ENCODE measurements at places on chromosomes 16 and 17.

DNA sequence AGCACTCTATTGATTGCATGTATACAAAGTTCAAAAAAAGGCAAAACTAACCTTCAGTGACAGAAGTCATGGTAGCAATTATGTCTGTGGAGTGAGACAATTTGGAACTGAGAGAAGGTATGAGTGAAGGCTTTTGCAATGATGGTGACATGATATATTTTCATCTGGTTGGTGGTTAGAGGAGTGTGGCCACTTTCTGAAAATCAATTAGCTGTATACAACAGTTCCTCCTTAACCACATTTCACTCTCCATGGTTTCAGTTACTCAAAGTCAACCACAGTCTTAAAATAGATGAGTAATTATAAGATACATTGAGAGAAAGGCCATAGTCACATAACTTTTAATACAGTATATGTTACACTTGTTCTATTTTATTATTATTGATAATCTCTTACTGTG, 26.2 kb downstream of the ADAMTS18 start:
- DNase-seq = no peak

DNA sequence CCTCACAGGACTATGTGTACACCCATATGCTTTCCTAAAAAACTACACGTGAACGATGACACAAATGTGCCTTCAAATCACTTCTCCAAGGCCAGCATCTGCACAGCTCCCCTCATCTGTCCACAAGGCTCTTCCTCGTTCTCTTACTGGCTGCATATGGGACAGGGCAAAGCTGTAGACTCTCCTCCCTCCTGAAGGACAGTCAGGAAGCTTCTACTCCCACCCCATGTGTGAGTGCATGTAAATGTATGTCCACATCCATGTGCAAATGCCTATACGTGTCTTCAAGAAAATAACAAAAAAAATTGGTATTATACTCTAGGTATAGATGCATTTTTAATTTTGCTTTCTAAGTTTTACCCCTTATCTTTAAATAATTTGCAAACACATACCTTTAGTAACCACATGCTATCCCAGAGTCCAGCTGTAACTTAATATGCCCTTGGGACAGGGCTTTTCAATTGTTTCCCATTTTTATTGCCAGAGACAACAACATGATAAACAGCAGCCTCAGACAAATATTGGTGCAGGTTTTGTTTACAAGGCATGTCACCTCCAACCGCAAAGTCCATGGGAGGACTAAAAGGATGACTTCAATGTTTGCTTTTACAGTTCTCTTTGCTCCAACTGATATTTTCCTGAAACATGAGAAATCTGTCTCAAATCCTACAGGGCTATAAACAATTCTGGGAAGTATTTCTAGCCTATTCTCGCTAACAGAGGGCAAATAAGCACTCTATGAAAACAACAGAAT, 31.6 kb upstream of the FAAP100 start:
- no peak for DNase-seq

- DNase-seq = no peak
Observed at GRCh38 chr16:85709766-85710585, 21.2 kb upstream of the GINS2 start.

DNA sequence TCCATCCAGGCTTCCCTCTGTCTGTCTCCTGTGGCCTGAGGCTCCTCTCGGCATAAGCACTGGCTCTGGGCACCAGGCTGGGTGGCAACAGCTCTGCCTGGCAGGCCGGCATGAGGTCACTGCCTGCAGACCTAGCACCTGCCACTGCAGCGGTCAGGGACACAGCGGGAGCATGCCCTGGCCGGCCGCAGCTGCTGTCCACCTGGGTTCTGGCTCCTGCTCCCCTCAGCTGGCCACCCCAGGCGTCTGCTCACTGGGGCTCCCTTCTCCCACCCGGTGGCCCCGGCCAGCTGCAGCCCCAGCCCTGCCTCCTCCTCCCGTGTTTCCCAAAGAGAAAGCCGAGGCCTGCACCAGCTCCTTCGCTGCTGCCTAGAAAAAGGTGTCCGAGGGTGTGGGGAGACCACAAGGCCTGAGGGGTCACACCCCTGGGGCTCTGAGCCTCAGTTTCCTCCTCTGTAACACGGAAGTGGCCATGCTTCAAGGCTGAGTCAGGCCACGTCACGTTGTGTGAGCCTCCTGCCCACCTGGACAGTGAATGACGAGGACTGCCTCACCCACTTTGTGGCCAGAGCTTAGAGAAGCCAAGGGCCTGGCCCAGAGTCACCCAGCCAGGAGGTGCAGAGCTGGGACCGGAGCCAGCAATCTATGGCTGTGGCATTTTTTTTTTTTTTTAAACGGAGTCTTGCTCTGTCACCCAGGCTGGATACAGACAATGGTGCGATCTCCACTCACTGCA, 6.7 kb downstream of the NTHL1 start:
- peak; percentile 51 for DNase-seq

DNA sequence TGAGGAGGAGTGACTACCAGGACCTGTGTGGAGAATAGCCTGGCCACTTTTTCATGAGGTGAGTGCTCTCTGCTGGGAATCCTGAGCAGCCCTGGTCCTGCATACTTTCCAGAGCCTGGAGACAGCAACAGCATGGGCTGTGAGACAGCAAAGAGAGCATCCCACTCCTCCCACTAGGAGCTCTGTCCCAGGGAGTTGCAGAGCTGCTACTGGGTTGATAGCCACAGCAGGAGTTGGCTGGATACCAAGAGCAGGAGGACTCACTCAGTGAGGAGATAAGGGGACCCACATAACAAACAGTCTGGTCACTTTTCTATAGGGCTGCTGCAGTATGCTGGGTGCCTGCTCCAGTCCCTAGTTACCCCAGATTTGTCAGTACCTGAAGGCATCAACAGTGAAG, 439.3 kb upstream of the CDH8 start:
- DNase-seq = no peak
